ENCODE measurements at places on chromosomes 4 and X.

- DNase-seq, result no peak
These were observed 257.9 kb downstream of the PCDH18 start for GRCh38 chr4:137274404-137274803.

- peak; percentile 20 for DNase-seq
These were observed 707 bp upstream of the UNC5C start for GRCh38 chr4:95549246-95550114.

DNA sequence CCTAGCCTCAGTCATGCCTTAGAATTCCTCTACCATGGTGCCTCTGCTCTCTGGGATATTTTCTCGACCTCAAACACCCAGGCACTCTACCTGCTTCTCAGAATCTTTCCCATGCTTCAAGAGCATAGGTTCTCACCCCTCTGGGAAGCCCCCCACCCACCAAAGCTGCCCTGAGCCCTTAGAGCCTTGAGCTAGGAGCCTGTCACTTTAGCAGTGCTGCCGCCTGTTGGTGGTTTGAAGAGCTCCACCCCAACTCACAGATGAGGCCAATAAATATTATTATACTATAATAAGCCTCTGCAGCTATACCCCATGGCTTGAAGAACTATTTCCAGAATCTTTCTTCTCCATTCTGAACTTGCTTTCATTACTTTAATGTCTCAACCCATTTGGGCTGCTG is 109.7 kb downstream of the RTL5 start:
- DNase-seq, result peak; percentile 14

GRCh38 chrX:149522916-149523315 is 17.8 kb upstream of the IDS start:
- no peak for DNase-seq

DNA sequence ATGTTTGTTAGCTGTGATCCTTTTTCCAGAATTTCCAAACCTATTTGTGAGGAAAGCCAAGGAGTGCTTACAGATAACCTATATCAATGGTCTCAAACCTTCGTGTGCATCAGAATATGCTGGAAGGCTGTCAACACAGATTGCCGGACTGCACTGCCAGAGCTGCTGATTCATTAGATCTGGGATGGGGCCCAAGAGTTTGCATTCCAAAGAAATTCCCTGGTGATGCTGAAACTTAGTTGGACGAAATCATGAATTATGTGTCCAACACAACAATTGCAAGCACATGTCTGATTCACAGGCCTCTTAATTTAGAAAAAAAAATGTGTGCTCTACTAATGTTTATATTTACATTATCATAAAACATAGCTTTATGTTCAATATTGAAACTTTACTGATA is 544.0 kb upstream of the AMOT start:
- DNase-seq, result no peak

- DNase-seq, result no peak
These were observed 136.2 kb downstream of the TBC1D19 start for GRCh38 chr4:26719954-26720552.

All from activated CD4-positive, alpha-beta T cell treated with anti-CD3 and anti-CD28 coated beads, Interleukin-2, amount 50 U/mL, for 48 hours (primary cell).